ENCODE measurements at places on chromosomes 3 and 15.

DNA sequence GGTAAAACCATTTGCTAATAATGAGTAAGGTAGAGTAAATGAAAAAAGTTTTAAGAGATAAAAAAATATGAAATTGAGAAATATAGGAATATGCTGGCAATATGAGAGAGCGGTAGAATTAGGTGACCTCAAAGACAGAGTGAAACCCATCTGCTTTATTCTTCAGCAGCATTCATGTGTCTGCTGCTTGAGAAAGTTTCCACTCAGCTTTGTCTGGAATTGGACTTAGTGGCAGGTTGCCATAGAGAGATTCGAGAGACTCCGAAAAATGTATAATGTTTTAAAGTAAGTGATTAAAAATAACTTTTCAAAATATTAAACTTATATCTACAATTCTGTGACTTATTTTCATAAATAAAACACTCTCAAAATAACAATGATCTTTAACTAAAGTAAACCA is 5.0 kb downstream of the SUCNR1 start:
- no peak for DNase-seq

GRCh38 chr3:187211532-187212195 is 14.4 kb downstream of the RTP1 start:
- no peak for DNase-seq

- no peak for DNase-seq
Observed at GRCh38 chr3:169288553-169288952, 375.0 kb downstream of the MECOM start.

DNA sequence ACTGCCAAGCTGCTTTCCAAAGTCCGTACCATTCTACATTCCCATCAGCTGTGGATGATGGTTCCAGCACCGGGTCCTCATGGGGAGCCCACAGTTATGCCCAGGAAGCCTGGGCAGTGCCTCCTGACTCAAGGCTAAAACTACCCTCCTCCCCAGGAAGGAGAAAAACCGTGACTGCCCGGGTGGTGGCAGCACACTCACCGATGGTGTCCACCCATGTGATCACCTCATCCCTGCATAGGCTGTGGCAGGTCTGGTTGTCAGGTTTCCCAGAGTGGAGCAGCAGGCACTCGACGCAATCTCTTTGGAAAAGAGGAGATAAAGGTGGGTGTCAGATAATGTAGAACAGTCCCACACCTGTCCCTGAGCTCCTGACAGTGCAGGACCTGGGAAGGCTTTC is 38.6 kb downstream of the UMPS start:
- no peak for DNase-seq

DNA sequence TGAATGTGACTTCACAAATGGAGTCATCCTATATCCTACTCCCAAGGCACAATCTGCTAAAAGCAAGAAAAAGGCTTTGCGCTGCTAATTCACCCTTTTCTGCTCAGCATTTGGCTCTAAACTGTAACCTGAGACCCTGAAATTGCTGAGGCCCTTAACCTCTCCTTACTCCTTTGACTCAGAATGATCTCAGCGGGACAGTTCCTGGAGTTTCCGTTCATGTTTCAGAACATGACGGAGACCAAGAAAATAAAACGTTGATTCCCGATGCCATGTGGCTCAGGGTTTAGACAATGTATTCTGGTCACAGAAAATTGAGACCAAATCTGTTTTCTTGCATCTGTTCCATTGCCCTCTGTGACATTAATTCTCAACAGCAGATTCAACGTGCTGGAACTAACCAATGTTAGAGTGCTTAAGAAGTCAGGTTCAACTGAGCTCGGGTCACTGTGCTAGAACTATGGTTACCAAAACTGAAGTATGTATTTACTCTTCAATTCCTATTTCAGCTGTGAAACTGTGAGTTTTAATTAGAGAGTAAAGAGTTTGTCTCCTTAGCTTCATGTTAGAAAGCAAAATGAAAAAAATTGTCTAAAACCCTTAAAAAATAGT is 45.4 kb upstream of the TMC3 start:
- DNase-seq: no peak

DNA sequence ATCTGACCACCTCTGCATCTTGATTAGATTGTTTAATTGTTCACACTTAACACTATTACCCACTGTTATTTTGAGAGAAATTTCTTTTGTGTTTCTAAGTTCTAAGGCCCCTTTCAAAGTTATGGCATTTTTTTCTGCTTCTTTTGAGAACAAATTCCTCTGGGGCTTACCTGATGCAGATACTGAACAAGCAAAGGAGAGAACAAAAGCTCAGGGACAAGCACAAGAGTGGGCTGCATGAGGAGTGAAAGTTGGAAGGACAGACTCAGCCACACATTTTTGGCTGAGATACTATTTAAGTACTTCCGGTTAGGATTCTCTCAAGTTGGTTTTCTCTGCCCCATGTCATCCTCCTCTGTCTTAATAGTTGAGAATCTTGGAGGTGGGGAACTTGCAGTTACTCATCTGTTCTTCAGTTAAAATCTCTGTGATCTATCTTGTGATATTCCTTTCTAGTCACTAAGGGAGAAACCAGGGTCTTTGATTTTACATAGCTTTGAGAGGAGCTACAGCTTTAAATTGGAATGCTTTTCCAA is 54.7 kb downstream of the CMTM6 start:
- DNase-seq: no peak

- DNase-seq: no peak
Observed at GRCh38 chr3:11570789-11571495, 72.8 kb downstream of the VGLL4 start.

DNA sequence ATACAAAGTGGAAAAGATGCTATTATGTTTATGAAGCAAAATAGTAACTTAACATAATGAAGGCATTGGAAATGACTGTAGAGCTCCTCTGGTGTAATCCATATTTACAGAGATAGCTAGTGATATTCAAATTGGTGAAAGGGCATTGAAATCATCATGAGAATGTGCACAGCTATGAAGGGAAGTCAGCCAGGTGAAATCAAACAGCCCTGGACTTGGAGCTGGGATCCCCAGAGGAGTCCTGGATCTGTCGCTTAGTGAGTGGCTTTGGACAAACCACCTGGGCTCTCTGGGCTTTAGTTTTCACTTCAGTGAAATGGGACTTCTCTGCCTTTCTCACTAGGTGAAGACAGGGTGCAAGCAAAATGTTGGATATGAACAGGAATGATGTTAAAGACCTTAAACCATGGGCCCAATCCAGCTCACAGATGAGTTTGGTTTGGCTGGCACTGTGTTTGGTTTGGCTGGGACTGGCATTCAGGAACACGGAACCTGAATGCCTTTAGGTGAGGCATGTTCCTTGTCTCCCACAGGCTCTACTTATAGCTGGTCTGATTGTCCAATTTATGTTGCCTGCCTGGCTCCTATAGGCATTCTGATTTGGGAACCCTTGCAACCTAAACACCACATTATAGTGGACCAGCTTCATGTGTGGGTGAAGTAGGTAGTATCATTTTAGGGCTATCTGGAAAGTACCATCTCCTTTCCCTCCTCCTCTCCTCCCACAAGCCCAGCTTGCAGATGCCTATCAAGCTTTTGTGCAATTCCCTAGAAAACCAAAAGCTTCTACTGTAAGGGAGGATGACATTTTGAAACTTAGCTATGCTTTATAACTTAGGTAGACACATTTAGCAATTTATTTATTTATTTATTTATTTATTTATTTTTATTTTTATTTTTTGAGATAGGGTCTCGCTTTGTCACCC is 110.6 kb upstream of the TNFAIP8L3 start:
- DNase-seq: no peak

DNA sequence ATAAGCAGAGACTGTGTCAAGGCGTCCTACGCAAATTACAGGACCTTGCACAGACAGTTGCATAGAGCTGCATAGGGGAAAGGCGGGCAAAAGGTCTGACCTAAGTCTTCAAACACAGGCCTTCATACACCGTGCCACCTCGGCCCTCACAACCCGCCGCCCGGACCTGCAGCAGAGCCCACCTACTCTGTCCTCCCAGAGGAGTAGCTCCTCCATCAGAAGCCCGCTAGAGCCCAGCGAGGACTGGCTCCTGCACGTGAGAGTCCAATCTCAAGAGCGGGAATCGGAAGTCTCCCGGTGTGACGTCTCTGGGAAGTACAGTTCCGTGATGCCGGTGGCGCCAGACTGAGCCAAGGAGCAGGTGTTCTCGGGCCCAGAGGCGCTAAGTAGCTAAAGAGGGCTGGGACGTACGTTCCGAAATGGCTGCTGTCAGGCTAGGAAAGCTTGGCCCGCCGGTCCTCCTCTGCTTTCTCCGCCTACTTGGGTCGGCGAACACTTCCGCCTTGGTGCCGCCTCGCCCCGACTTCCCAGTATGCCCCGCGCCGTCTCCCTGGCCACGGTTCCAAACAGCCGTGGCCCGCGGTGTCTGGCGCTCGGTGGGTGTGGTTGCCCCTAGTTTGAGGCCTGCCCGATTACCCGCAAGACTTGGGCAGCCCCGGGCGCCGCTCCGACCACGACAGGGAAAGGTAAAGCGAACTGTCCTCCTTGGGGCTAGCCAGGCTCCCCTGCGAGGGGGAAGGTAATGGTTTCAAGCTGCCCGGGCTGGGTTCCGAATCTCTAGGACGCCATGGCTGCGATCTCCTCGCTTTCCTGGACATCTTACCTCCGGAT is at the start of the genes ASTE1 and NEK11:
Gene ASTE1 (minus strand): TSS at position 505 of the 831 bp plus-strand sequence. CDS start 1,519 bp downstream, outside the sequence.
Gene NEK11 (plus strand): TSS at position 557 of the 831 bp plus-strand sequence. CDS start 2,832 bp downstream, outside the sequence.
- DNase-seq: peak; percentile 83

GRCh38 chr15:76203346-76204108 is 107.7 kb downstream of the ETFA start:
- no peak for DNase-seq

- DNase-seq: no peak
Observed at GRCh38 chr15:39079296-39079847, 501.5 kb upstream of the THBS1 start.

GRCh38 chr3:142279965-142280590 is 54.7 kb upstream of the GK5 start:
- DNase-seq: no peak

DNA sequence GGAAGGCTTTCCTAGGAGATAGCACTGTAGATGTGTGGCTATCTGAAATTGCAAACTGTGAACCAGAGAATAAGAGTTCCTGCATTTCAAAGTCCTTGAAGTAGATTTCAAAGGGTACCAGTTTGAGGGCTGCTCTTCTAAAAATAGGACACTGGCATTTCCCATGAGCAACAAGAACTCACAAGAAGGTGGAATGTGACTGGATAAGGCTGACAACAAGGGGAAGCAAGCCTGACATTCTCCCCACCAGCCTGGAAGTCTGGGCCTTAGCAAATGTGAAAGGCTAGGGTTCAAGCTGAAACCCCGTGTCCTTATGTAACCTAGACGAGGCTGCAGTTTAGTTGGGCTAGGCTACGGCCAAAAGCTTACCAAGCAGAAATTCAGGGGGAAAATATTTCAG is 18.7 kb upstream of the TJP1 start:
- DNase-seq: no peak

- no peak for DNase-seq
Observed at GRCh38 chr3:107208100-107208499, 169.1 kb upstream of the CCDC54 start.

GRCh38 chr3:83953417-83954089 is 1005.2 kb upstream of the CADM2 start:
- DNase-seq: no peak

DNA sequence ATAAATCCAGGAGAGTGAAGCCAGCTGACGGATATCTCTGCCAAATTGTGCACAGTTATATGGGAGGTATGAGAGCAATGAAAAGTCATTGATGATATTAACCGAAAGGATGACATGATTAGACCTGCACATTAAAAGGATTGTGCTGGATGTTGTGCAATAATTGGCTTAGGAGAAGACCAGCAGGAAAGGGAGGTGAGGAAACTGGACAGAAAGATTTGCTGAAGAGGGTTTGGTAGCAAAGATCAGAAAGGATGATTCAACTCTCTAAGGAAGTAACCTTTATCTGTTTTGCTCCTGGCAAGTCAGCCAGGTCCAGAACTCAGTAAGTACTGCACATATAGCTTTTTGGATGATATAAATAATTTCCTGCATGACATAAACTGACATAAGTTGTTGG is 704.7 kb downstream of the GRM7 start:
- no peak for DNase-seq

- no peak for DNase-seq
Observed at GRCh38 chr15:41926185-41927056, 32.6 kb upstream of the SPTBN5 start.

DNA sequence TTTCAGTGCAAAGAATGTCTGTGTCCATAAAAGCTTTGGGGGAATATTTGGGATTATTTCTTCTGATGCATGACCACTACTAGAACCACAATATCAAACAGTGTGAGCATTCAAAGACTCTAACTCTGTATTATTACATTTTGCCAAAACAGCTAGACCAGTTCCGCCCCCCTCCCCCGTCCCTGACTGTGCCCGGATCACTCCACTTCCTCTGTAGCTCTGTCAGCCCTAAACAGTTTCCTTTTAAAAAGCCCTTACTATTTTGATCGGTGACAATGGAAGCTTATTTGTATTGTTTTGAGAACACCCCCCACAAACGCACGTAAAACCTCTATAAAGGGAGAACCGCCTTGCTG is 36.6 kb upstream of the EPHB3 start:
- no peak for DNase-seq

DNA sequence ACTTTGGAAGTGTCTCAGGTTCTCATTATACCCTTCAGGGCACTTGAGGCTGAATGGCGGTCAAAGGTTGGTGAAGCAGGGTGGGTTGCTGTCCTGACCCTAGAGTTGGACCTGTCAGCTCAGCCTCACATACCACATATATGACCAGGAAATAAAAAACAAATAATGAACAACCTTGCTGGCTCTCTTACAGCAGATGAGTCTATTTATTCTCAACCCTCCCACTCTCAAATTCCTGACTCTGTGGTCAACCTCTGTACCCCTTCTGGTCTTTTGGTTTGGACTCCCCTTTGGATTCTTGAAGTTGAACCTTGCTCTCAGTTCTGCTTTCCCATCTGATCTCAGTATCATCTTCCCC is 16.9 kb downstream of the PPP2R3A start:
- no peak for DNase-seq

DNA sequence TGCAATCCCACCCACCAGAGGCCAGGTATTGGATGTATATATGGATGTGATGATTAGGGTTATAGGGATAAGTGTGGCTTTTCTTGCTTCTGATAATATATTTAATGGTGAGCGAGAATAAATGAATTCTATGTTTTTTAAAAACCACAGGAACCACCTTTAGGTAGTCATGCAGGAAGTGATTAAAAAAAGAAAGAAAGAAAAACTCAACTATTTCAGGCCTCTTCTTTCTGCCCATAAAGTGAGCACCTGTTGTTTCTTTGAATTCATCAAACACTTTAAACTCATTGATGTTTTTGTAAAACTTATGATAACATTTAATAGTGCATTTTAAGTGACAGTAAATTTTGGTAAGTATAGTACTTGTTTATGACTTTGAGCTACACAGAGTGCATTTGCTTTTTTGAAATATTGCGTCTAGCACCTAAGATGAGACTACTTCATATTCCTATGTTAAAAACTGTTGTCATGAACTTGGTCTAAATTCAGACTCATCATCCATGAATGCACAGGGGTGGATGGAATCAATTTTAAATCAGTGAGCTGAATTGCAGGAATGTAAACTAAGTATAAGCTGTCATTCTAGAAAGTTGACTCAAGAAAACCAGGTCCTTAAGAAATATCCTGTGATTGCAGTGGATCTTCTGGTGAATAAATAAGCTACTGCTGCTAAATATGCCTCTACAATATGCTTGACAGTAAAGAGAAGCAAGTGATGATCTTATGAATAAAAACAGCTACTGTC is 764.4 kb upstream of the NECTIN3 start:
- no peak for DNase-seq
